HS-27A (cell line): ENCODE measurements at places on chromosomes 13 and 19.

DNA sequence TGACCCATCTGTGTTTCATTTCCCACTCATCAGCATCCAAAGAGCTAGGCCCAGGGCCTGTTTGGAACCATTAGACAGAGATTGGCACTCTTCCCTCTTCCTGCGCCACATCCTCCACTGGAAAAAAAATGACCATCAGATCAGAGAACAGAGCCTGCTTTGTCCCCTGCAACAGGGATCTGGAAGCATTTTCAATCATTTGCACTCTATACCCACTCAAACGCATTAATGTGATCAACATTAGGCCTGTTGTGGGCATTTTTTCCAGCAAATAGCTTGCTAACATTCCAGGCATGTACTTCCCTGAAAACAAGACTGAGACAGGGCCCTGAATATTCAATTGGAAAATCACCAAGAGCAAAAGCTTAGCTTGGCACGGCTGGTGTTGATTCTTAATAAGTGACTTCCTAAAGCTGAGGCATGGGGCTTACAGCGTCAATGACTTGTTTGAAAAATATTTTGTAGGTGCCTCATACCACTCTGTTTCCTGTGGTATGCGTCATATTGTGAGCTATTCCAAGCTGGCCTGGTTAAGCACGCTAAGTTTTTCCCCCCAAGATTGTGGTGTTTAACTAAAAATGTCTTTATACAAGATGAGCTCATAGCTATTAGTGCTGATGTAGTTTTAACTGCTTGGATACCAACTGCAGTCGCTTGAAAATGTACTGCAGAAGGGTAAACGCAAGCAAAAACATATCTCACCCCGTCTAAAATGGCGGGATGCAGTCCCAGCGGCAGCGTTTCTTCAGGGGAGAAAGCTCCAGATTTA, 404.4 kb downstream of the SPRY2 start:
- peak; percentile 91 for DNase-seq

- no peak for DNase-seq
These were observed 30.8 kb downstream of the RGCC start for GRCh38 chr13:41488124-41488523.

- DNase-seq, result no peak
These were observed 99.2 kb downstream of the ZDHHC20 start for GRCh38 chr13:21359855-21360254.

GRCh38 chr19:52679598-52679997, 41.4 kb upstream of the ZNF83 start:
- DNase-seq, result no peak
